Activated CD8-positive, alpha-beta T cell treated with anti-CD3 and anti-CD28 coated beads for 36 hours (primary cell): ENCODE measurements at places on chromosomes 16 and 17.

GRCh38 chr16:57098188-57098841, 5.9 kb downstream of the CPNE2 start:
- no peak for DNase-seq

GRCh38 chr17:38451030-38451839, 23.0 kb downstream of the ARHGAP23 start:
- no peak for DNase-seq

DNA sequence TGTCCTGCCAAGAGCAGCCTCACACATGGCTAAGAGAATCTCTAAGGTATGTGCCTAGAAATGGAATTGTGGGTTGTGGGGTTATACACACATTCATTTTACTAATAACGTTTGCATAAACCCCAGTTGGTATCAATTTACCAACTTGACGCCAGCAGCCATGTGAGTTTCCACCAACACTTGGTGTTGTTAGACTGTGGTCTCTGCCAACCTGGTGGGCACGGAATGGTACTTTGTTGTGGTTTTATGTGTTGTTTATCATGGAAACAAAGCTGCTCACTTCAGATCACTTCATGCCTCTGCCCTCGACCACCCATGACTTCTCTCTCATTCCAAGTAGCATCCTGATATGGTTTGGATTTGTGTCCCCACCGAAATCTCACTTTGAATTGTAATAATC, 152.0 kb upstream of the CDC42EP4 start:
- DNase-seq = no peak

GRCh38 chr17:5759501-5759925, 175.2 kb upstream of the NLRP1 start:
- DNase-seq = no peak

- DNase-seq = no peak
Observed at GRCh38 chr17:62855156-62855555, 47.0 kb upstream of the MARCHF10 start.

GRCh38 chr17:8664456-8665126, 34.1 kb upstream of the MYH10 start:
- DNase-seq = no peak

GRCh38 chr17:48127371-48128051, 19.9 kb downstream of the SNX11 start:
- no peak for DNase-seq

DNA sequence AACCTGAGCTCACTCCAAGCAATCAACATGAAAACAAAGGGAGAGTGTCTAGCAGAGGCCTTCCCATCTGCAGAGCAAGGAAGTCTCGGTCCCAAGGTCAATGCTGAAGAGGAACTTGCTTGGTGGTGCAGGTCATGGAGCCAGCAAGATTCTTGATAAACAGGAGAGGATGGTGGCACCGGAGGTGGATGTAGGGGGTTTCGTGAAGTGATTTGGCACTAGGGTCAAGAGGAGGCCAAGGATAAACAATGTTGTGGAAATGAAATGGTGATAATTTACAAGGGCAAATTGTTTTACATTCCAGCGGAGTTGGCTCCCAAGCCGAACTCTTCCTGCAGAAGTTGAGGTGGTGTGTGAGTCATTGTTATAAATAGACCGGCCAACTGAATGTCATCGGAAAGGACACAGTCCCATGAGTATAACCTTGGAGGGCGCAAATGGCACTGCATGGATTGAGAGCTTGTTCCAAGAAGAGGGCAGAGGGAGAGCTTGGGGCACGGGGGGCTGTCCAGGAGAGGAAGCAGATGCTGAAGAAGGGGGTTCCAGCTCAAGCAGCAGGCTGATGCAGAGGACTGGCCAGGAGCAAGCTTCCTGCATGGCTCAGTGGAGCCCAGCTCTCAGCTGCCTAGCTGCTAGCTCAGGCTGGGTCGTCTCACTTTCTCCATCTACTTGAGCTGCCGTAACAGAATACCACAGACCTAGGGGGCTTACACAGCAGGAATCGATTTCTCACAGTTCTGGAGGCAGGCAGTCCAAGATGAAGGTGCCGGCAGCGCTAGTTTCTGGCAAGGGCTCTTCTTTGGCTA, 136.6 kb downstream of the COPRS start:
- DNase-seq = no peak

DNA sequence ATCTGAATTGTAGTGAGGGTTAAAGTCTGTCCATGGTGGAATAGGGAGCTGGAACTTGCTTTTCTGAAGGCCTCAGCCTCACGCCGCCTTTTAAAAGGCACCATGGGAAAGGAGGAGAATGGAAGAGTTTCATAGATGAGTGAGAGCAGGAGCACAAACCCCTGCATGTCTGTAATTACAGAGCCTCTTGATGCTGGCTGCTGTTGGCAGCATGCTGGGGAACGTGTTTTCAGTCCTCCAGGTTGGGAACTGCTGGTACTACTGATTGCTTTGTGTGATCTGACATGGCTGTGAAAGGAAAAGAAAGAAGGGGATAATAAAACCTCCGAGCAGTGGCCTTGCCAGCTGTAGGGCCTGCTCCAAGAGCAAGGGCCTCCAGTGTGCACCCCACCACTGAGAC, 16.8 kb upstream of the DYNLL2 start:
- DNase-seq = no peak

- DNase-seq = no peak
Observed at GRCh38 chr16:75256059-75256571, 4.7 kb upstream of the BCAR1 start.

- DNase-seq = no peak
Observed at GRCh38 chr16:89385712-89386111, 104.6 kb downstream of the ANKRD11 start.

- peak; percentile 48 for DNase-seq
Observed at GRCh38 chr17:63222655-63223054, 223.5 kb downstream of the CYB561 start.

GRCh38 chr17:30965686-30966085, 5.2 kb upstream of the RNF135 start:
- DNase-seq = no peak

DNA sequence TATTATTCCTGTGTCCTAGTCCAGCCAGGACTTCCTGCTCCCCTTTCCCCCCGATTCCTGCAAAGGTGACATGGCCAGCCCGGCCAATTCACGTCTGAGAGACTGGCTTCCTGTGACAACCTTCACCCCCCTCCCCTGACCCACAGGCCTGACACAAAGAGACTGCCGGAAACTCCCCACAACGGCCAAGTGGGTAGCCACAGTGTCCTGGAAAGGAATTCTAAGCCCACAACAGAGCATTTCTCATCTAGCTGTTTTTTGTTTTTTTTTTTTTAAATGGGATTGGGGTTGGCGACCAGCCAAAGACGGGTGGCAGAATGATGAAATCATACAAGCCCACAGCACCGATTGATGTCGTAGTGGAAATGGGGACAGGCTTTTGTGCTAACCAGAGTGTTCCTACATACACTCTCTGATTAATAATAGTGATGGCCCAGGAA, 2.8 kb upstream of the XAF1 start:
- DNase-seq = peak; percentile 62

GRCh38 chr16:68267612-68268405, 3.5 kb downstream of the SLC7A6 start:
- DNase-seq = no peak

DNA sequence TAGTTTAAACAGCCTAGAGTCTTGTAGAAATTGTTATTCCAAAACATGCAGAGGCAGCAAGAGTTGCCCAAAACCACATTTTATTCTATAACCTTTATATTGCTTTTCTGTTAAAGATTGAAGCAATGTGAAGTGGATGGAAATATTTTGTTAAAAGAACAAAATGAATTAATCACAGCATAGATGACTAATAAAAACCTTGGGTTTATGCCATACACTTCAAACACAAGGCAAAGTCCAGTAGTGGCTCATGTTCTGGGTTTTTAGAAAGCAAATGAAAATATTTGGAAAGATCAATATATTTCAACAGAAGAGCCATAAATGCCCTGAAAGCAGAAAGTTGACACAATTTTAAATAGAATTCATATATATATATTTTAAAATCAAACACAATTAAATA, 36.7 kb upstream of the ULK2 start:
- DNase-seq = no peak

DNA sequence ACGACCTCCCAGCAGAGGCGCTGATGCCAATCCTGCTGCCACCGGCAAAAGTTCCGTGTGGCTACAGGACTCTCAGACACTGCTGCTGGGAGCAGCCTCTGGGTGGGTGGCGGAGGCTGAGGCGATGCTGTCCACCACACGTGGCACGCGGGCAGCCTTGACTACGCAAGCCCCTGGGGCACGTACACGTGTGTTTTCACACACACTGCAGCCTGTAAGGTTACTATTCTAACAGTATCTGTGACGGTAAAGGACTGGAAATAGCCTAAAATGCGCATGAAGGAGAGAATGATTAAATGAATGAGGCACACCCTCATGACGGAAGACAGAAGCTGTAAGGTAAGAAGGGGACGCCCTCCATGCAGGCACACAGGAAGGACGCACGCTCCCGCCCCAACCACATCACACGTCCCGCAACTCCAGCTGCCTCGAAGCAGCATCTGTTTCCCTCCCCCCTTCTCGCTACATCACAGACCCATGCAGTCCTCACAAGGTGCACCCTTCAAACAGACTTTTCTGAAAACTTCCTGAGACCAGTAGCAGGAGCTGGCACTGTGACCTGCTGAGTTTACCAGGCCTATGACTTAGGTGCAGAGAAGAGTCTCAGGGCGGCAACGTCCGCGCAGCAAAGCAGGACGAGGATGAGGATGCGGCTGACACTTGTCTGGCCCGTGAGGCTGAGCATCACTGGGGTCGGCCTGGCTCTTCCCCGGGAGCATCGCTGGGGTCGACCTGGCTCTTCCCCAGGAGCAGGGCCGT, 28.7 kb upstream of the FASN start:
- peak; percentile 87 for DNase-seq

DNA sequence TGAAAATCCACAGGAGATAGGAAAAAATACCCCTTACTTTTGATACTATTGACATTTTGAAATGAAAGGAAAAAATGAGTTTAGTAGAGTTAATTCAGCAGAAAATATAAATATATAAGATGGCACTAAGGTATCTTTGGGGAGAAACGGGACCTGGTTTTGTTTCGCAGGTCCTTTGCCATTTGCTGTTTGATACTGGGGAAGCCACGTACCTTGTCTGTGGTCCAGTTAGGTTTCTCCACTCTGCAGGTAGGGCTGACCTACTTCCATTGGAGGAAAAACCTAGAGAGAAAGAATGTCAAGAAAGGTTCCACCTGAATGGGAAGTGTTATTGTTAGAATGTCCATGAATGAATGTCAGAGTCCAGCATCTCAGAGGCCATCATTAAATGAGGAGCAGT, 48.1 kb downstream of the HLF start:
- DNase-seq = no peak

GRCh38 chr16:84361546-84361945, 6.8 kb upstream of the ATP2C2 start:
- DNase-seq = no peak

DNA sequence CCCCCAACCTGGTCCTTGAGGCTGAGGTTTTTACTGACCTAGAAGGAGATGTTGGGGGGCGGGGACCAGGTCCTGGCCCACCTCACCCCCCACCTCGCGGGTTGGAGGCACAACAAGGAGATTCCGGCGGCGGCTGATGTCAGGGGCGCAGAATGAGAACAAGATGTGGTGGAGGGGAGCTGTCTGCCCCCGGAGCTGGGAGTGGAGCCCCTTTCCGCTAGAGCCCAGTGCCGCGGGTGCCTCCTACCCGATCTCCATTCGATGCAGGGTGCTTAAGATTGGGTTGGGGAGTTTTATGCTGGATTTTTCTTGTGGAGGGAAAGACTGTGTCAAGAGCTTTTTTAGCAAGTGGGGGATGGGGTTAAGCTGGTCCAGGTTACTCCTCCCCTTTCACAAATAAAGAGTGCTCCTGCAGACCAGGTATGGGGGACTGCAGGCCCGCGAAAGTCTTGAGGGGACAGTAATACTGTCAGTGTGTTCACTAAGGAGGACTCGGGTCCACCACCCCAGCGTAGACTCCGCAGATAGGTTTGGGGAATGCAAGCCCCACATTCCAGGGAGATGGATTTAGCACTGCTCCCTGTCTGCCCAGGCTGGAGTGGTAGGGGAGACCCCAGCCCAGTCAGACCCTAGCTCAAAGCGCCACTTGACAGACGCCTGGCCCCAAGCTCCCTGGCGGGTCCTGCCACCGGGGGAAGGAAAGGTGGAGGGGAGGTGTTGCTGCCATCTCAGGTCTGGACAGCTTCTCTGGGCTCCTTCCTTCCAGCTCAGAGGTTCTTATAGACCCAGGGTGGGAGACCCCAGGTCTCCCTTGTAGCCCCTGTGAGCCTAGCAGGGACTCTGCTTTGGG, 2.0 kb downstream of the CACNA1G start:
- peak; percentile 51 for DNase-seq

GRCh38 chr17:10286324-10286723, 86.5 kb downstream of the MYH13 start:
- DNase-seq = no peak

- DNase-seq = peak; percentile 61
Observed at GRCh38 chr16:30335598-30336474, 19.3 kb downstream of the CD2BP2 start.

- peak; percentile 11 for DNase-seq
Observed at GRCh38 chr17:74351552-74352210, 10.0 kb downstream of the BTBD17 start.

DNA sequence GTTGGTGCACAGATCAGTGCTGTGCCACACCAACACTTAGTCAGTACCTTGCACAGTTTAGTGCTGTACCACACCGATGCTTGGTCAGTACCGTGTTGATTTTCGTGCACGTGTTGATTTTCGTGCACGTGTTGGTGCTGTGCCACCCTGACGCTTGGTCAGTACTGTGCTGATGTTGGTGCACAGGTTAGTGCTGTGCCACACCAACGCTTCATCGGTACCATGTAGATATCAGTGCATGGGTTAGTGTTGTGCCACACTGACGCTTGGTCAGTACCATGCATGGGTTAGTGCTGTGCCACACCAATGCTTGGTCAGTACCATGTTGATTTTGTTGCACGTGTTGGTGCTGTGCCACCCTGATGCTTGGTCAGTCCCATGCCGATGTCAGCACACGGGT, 103.5 kb downstream of the NPIPB11 start:
- no peak for DNase-seq

GRCh38 chr17:71460943-71461342, 659.9 kb upstream of the SOX9 start:
- DNase-seq = peak; percentile 9

GRCh38 chr16:57061084-57061905, 31.1 kb upstream of the CPNE2 start:
- no peak for DNase-seq

DNA sequence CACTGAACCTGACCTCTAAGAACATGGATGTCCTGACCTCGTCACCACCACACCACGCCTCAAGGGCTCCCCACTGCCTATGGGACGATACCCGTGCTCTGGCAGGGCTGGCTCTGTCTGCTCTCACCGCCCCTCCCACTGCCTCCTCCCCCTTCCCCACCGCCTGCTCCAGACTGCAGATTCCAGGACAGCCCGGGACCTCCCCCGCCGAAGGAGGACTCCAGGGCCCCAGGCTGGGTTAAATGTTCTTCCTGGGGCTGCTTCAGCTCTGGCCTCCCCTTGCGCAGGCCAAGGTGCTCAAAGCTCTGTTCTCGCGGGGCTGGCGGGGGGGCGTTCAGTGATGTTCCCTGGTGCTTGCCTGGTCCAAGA, 3.1 kb downstream of the NPW start:
- DNase-seq = no peak
